NCI-H774 (cell line): ENCODE measurements at places on chromosomes 2 and 18.
A peak's percentile ranks its signal among the peaks of the same experiment; 100 is the strongest.

DNA sequence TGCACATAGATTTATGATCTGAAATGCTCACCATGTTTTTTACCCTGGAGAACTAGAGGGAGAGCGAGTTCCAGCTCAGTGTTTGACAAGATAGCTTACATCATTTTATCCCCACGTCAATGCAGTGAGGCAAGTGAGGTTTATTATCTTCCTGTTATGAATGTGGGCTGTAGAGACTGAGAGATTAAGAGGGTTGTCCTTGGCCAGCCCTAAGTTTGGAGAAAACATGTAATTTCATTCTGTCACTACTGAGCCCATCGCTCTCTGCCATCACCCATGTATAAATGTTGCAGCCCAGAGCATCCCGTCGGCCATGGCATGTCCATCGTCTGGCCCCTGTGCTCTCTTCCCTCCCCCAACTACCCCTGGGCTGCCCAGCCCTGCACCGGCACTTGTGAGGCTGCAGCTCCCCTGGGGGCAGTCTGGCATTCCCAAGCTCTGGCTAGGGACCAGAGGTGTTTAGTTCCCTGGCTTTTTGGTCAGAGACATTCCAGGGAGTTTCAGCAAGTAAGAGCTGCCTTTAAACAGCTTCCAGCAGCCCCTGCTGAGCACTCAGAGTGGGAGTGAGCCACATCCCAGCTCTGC lies 136.7 kb downstream of the ANTXR1 start:
- DNase-seq = no peak

DNA sequence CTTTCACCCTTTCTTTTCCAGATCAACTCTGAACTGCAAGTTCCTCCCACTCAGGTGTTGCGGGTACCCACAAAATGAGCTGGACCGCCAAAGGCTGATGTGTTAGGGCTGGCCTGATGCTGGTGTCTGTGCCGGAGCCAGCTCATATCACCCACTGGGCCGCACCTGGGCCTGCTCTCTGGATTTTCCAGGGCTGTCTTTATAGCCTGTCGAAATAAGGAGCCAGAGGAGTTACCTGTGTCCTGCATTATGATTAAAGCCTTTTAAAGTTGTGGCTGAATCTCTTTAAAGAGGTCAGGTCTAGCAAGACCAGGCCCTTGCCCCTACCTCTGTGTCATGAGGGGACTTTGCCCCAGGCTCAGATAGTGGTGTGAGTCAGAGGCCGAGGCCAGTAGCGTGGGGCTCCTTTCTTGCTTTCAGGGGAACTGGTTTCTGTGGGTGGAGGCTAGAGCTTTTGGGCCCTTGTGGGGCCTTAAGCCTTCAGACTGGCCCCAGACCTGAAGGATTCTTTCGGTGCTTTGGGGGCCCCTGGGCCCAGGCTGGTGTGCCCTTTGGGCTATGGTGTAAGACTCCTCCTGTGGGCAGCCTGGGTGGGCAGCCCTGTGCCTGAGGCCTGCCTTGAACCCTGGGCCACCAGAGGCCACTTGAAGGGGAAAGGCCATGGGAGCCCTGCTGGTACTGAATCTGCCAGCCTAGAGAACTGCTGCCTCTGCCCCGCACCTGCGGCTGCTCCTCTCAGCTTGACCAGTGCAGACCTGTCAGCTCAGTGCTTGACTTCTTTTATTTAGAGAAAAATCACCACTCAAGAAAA lies 21.3 kb downstream of the OTOF start:
- no peak for DNase-seq

DNA sequence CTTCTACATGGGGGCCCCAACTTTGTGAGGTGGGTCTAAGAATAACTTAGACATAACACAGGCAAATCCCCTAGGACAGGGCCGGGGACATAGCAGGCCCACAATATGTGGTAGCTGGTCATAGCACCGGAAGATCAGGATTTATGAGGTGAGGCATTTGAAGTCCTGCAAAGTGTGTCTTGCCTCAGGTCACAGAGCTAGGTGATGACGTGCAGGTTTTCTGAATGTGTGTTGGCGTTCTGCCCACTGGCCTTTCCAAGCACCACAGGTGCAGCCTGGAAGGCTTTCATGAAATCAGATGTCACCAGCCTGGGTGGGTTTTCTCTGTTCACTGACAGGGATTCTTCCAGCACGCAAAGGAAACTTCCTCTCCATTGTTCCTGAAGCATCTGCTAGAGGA lies 119.1 kb downstream of the LRATD1 start:
- no peak for DNase-seq

GRCh38 chr2:98572676-98573075 lies 35.6 kb downstream of the COA5 start:
- DNase-seq = no peak

DNA sequence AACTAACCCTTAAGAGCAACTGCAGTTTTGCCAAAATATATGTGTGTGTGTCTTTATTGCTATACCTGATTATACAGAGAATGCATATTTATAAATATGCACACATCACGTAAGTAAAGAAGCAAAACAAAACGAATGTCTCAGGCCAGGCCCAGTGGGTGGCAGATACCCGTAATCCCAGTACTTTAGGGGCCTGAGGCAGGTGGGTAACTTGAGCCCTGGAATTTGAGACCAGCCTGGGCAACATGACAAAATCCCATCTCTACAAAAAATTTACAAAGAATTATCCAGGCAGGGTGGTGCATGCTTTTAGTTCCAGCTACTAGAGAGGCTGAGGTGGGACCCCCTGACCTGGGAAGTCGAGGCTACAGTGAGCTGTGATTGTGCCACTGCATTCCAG lies 745.3 kb downstream of the SATB2 start:
- DNase-seq = no peak

GRCh38 chr18:24397131-24397693 lies 412 bp downstream of the OSBPL1A start:
- peak; percentile 58 for DNase-seq

DNA sequence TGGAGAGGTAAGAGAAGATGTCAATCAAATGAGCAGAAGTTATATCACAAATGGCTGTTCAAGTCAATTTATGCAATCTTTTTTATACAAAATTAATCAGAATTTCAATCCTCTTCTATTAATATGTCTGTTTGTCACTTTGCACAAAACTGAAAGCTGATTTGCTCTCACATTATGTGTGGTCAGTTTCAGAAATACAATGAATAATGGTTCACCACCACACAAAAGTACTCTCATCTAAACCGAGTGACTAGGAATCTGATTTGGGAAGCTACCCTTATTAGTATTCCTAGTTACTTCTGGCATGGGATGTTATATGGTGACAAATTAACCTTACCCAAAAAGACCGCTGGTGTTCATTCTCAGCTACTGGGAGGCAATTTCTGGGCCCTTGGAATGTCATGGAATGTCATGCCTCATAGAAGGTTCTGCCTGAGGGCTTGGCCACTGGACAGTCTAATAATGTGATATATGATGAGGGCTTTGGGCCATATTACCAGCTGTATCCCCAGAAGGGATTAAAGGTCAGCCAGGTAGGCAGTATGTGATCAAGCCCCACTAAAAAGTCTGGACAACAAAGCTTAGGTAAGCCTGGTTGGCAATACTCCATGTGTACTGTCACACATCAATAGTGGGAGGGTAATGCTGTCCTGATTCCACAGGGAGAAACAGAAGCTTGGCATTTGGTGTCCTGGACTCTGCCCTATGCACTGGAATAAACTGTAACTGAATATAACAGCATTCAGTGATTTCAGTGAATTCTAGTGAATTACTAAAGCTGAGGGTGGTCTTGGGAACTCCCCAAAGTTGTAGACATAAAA lies 113.2 kb downstream of the PIGN start:
- no peak for DNase-seq

DNA sequence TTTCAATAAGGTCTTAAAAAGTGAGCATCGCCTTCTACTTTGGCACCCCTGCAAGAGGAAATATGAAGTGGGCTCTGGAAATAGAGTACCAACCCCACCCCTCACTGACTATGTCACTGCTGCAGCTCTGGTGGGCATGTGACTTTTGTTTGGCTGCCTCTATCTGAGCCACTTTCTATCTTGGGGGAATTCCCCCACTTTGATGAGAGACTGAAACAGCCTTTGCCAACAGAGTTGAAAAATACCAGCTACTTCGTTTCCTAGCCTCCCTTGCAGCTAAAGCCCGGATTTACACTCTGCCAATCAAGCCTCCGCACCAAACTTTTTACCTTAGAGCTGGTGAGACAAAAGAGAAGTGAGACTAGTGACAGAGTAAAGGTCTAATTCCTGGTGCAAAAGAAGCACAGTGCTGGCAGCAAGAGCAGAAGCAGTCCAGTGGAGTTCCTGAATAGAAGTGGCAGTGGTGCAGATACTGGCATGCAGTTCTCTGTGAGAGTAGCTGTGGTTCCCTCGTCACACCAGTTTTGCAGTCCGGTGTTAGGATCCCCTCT lies 12.0 kb upstream of the GALNT14 start:
- DNase-seq = no peak

- DNase-seq = no peak
These were observed 37.6 kb upstream of the MGAT5 start for GRCh38 chr2:134216152-134216829.

DNA sequence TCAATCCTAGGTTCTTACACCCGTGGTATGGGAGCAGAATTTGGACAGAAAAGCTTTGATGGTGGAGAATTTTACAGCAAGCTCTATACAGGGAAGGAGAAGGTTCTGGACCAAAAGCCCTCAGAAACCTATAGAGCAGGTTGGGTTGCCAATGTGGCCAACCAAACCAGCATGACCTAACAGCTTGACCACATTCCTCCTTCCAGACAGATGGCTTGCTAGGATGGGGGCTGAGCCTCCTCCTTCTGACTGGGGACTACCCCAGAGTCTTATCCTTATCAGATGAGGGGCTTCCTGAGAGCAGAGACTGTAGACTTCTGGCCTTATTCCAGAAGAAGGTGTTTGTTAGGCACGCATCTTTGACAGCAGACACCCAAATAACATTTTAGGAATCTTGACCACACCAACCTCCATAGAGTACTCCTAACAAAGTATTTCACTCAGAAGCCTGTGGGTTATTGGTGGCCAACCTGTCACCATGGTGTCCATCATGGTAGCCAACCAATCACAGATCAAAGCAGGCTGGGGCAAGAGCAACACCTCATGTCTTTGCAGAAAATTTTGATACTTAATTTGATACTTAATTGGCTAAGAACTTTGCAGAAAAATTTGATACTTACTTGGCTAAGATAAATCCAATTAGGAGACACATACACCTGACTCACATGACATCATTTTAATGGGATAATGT lies 34.8 kb upstream of the EPAS1 start:
- DNase-seq = no peak

DNA sequence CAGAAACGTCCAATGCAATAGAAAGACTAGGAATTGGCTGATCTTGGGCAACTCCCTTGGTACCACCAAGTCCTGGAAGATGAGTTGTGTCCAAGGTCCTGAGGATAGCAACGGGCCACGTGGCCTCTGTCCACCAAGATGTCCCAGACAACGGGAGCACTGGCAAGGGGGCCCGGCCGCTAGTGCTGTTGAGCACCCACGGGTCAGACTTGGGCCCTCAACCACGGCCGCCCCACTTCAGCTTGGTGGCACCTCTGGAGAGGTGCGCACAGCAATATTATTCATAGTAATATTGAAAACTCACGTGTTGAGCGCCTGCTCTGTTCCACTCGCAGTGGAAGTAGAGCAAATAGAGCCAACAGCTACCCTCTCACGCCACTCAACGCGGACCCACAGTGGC lies 19.0 kb downstream of the PASK start:
- no peak for DNase-seq

DNA sequence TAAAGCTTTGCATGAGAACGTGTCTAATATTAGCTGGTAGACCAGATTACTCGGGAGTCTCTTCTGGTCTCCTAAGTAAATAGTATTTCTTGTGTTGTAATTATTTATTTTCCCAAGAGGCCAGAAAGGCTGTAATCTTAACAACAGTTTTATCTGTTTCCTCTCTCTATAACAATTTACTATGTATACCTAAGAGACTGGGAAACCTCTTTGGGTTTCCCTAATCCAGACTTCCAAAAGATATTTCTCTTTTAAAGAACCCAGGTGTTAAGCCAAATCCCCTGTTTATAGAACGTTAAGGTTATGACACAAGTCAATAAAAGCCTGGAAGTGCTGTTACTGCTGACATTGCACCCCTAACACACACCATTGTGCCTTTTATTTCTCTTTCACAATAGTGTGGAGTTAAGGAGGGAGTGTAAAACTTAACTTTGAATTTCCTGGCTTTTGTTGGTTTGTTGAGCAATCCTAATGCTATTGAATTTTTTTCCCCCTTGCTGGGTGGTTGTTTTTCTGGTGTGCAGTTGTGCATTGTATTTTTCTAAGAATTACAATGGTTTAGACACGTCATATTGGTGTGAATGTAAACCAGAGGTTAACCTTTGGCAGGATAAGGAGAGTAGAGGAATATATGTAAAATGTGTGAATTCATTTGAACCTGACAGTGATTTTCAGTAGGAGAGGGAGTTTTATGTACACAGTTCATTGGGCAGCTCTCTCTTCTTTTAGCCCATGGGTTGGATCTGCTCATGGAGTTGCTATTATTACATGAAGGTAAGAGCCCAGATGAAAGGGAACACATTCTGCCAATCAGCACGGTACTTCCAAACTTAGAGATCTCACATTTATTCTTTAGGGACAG lies 192.8 kb downstream of the MTX2 start:
- no peak for DNase-seq

DNA sequence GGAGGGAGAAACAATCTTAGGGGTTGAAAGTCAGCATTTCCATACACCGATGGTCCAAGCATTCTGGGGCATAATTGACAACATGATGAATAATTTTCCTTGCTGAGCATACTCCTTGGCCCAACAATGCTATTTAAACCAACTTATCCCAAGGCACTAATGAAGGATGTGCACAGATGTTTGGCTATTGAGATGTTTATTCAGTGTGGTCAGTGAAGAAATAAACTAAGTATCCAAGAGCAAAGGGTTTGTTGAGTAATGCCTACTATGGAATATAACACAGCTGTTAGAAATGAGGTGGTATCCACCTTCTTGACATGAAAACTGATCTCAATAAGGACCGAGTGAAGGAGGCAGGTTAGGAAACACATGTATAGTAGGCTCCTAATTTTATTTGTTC lies 53.9 kb upstream of the RAB6D start:
- no peak for DNase-seq

DNA sequence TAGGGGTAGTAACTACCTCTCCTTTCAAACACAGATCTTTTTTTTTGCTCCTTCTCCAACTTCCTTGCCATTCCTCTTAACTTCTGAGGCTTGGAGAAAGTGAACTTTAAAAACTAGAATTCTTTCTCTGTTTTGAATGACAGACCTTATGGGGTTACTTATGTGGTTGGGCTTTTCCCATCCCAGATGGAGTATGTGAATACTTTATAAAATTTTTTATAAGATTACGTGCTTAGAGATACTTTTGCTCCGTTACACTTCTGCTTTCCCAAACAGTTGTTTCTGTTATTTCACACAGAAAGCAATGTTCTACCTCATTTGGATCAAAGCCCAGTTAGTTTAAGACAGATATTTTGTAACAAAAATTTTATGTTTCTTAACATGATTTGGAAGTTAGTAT lies 20.2 kb downstream of the GREB1L start:
- no peak for DNase-seq

- DNase-seq = no peak
These were observed 4.9 kb downstream of the TUBB6 start for GRCh38 chr18:12312976-12313375.

GRCh38 chr2:145157741-145158591 lies 638.0 kb upstream of the ZEB2 start:
- DNase-seq = no peak
